Retina (tissue), 1 donor: ENCODE measurements at places on chromosomes 5 and 9.
A peak's percentile ranks its signal among the peaks of the same experiment; 100 is the strongest.

DNA sequence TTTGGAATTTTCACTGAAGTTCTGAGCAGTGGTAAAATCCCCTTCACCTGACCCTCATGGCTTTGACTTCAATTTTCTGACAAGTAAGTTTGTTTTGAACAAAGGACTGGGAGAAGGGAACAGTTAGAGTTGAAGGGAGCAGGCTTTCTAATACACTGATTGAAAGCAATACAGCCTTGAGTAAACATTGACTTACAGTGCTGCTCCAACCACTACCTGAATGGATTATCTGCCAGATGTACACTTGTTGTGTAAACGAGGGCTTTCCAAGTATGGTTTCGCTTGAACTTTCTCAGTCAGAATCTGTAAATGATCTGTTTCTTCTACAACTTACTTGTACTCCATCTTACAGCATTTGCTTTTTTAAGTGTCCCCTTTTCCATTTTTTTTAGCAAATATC is 1414.9 kb upstream of the NUDT12 start:
- DNase-seq: no peak

DNA sequence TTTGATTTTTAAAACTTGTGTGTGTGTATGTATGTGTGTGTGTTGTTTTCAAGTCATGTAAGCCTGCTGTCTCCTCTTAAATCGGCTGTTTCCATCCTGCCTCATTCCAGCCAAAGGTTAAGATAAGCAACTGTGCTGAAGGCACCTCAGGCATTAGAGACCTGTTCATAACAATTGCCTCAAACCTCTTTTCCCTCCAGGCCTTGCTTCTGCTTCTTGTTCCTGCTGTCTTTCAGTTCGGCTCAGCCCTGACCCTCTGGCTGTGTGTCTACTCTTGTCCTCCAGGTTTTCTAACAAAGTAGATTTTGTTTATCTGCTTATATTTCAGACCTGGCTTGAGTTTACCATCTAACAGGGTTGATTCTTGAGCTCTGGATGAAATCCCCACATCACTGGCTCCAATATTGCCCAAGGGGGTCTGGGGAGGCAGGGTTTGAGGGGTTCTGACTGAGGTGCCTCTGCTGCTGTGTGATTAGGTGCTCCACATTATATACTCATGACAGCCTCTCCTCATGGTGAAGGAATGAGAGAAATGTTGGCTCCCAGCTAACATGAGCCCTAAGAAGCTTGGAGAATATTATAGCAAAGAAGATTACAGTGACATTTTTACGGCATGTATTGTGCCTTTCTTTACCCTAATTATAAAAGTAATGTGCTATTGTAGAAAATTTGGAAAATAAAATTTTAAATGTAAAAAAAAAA is 229.7 kb upstream of the PIK3R1 start:
- no peak for DNase-seq

GRCh38 chr5:1703352-1704050 is 96.1 kb downstream of the MRPL36 start:
- DNase-seq: no peak

DNA sequence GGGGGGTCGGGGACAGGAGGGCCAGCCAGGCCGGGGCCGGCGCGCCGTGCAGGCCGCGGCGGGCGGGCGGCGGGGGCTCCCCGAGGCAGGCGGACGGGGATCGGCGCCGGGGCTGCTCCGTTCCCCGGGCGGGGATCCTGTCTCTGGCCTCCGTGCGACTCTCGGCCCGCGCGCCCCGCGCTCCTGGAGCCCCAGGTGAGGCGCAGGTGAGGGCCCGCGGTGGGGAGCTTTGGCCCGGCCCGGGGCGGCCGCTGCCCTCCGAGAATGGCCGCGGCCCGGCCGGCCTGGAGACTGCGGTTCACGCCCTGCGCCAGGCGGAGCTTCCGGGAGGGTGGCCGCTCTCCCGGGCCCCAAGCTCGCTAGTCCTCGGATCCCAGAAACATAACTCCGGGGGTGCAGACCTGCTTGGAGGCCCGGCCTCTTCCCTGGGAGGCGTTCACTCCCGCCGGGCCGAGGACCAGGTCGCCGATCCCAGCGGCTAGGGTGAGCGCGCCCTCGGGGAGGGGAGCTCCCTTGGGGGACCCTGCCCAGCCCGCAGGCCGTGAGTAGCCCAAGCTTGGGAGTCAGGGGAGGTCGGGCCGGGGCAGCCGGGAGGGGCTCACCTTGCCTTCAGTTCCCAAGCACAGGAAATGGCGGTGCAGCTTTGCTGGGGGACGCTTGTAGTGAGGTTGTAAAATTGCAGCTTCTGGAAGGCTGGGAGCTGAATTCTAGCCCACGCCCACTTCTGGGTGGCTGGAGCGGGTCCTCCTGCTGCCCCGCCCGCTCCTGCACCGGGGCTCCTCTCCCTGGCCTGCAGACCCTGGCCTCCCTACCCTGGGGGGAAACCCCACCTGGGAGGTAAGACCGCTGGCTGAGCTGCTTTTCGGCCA is 723 bp downstream of the PPP1R26 start:
- peak; percentile 65 for DNase-seq

- no peak for DNase-seq
These were observed 9.1 kb downstream of the SMIM3 start for GRCh38 chr5:150787656-150788055.

GRCh38 chr9:79301551-79302391 is 270.0 kb upstream of the TLE4 start:
- DNase-seq: peak; percentile 63

DNA sequence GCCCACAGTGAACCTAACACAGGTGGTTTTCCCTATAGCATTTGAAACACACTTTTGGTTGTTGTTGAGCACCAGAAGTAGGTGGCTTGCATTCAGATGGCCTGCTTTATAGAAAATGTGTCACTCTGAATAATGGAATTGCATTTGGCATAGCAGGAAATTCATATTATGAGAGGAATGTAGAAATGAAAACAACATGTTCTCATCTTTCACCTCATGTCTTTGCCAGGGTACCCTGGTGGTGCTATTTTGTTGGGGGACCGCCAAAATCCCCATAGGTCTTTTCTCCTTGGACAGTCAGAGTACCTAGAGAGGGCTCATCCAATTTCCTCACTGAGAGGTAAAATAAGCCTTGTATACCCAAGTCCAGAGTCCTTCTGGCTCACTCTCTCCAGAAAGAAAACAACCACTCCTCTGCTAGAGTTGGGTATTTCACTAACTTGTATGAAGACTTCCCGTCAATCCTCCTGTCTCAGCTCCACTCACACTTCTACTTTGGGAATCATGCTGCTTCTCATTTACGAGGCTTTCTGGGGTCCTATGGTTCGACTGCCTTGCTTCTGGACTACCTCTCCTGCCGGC is 67.4 kb downstream of the MRPS27 start:
- no peak for DNase-seq

GRCh38 chr5:95809414-95809960 is 13.0 kb downstream of the GLRX start:
- DNase-seq: no peak

- DNase-seq: no peak
These were observed 695.1 kb downstream of the NR2F1-AS1 start for GRCh38 chr5:92885950-92886349.

GRCh38 chr5:122753500-122753899 is 21.4 kb upstream of the SNX2 start:
- DNase-seq: no peak

DNA sequence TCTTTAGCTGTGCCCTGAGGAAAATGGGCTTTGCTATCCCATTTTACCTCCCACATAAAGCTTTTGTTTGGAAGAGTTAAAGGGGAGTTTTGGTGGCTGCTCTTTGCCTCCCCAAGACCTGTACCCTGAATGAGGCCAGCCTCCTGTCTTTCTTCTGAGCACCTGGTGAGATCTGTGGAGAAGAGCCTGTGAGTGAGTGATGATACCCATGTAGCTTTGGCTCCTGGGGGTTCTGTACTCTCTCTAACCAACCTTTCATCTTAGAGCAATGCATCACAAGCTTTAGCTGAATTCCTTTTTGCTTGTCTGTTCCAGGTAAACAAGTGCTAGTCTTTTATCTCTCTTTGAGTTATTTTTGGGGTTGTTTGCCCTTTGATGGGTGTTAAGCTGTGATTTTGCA is 73.6 kb downstream of the SCAMP1 start:
- no peak for DNase-seq

GRCh38 chr5:152358861-152359568 is 46.1 kb downstream of the NMUR2 start:
- DNase-seq: no peak

DNA sequence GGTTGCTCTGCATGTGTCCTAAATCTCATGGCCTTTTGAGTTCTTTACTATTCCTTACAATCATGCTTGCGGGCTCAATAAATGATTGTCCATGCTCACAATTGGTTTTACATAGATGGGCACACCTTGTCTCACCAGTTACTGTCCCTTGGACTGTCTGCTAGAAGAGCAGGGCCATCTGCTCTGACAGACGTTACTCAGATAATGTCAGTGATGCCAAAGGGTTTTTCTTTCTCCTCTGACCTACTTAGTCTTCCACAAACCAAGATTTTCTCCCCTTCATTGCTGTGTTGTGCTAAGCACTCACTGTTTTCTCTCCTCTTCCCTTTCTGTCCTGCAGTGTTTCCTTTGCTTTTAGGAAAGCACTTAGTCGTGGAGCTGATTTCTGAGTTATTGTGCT is 562.3 kb downstream of the KIF4B start:
- peak; percentile 15 for DNase-seq

GRCh38 chr5:442335-443238 is at the start of gene EXOC3:
EXOC3 (plus strand) TSS chr5:443176; CDS start chr5:446206, 3,030 bp downstream.
- peak; percentile 88 for DNase-seq

- no peak for DNase-seq
These were observed 86.0 kb upstream of the TBC1D2 start for GRCh38 chr9:98341157-98342097.

DNA sequence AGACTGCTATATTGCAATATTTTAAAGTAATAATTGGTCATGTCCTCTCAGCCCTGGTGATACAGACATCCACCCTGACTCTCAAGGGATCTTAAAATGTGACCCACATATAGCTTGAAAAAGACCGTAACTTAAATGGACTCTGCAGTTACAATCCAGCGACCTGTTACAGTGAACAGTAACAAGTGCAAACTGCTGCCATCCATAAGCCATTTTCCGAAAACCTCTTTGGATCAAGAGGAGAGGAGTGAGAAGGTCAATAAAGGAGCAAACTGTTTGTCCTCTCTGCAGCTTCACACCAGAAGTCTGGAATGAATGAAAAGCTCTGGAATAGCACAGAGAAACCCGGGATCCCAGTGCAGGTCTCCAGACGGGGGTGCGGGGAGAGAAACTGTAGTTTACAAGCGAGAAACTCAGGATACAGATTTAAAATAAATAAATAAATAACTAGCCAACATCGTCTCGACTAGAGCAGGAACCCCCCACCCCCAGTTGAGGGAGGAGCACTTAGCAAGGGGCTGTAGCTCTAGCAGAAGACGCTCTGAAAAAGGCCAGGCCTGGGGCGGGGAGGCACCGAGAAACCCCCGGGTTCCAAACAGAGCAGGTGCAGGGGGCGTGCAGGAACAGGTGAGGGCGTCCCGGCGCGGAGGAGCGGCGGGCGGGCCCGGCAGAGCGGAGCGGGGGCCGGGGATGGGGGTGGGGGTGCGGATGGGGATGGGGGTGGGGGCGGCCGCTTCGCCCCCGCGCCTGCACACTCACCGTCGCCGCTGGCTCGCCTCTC is 572 bp downstream of the ZDHHC21 start:
- peak; percentile 67 for DNase-seq

DNA sequence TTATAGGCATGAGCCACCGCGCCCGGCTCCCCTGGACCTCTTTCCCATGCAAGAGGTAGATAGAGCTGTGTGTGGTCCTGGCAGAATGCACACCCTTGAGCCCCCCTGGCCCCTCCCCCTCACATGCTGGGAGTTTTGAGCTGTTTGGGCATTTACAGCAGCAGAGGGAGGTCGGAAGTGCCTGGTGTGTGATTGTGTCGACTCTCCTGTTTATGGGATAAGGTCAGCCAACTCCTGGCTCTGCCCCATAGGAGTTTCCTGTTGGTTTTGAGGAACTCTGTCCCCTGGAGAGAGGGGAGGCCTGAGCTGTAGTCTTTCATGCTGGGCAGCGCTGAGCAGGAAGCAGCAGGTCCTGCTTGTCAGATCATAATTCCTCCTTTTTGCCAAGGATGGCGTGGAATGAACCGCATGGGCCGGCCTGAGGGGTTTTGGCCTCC is 6.0 kb downstream of the LRRC8A start:
- no peak for DNase-seq

- no peak for DNase-seq
These were observed 33.0 kb upstream of the ANGPTL2 start for GRCh38 chr9:127155314-127155960.

GRCh38 chr9:16361118-16361517 is 509.4 kb downstream of the BNC2 start:
- DNase-seq: no peak

- DNase-seq: no peak
These were observed 22.7 kb upstream of the PCSK1 start for GRCh38 chr5:96455789-96456188.

DNA sequence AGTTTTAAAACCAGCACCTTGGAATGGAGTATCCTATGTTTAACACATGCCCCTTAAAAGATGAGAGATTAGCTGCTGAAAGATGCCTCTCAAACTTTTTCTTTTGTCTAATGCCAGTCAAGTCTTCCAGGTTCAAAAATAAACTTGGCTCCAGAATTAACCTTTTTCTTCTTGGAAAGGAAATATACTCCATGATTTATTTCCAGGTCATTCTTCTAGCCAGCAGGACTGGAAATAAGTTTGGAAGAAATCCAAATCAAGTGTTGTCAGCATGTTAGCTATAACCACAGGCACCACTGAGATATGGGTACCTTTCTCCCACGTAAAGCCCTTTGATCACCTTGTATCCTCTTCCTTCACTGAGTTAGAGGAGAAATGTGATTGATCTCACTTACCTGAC is 56.1 kb downstream of the NLN start:
- no peak for DNase-seq

- DNase-seq: no peak
These were observed 45.5 kb upstream of the CDC42SE2 start for GRCh38 chr5:131218392-131218791.

DNA sequence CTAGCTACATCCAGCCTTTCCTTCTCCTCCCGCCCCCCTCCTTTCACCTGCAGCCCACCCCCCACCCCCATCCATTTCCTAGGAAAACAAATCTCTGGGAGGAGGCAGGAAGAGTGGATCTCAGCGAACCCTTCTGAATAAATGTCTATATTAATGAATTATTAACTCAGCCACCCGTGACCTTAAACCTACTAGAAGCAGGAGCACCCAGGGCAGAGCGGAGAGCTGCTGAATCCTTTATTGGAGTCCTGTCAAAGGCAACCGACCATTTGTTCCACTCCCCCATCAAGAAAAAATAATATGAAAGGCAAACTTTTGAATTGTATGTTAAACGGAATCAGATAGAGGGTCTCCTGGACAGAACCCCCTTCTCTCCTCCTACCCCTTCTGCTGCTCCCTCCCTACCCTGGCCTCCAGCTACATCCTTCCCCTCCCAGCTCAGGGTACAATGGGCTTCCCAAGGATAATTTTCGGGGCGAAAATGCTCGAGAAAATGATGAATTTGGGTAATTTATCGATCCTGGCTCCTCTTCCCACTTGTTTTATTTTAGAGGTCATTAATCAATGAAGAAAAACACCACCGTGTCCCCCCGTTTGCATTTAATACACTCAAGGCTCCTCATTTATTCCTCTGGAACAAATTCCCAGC is 3.3 kb upstream of the PRDM6 start:
- peak; percentile 39 for DNase-seq
